CD4-positive, alpha-beta T cell treated with Interleukin-17A for 1 hour (primary cell): ENCODE measurements at places on chromosomes 1 and 21.

- peak; percentile 11 for DNase-seq
These were observed 68.5 kb downstream of the GPR88 start for GRCh38 chr1:100606438-100606837.

GRCh38 chr1:221886743-221887414 lies 145.0 kb upstream of the DUSP10 start:
- DNase-seq, result no peak

- no peak for DNase-seq
These were observed 91.9 kb upstream of the IGSF21 start for GRCh38 chr1:18015719-18016118.

- no peak for DNase-seq
These were observed 3.3 kb upstream of the FMO4 start for GRCh38 chr1:171310661-171311087.

GRCh38 chr1:157226739-157227138 lies 88.5 kb upstream of the ETV3 start:
- DNase-seq, result no peak

- no peak for DNase-seq
These were observed 28.0 kb upstream of the RNF2 start for GRCh38 chr1:185017338-185017737.

DNA sequence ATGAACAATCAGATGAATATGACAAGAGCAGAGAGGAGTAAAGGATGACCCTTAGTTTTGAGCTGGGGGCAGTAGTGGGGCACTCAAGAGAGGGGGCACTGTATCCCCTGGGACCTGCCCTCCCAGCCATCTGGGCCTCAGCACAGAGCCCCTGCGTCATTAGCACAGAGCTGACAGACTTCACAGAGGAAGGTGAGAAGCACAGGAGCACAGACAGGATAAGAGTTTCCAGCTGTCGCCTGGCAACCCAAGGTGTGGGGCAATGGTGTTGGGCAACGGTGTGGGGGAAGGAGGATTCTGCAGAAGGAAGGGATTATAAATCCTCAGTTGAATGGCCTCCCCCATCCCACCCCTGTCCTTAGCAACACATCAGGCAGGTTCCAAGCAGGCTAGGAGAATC lies 30.2 kb downstream of the RAB3B start:
- DNase-seq, result no peak

GRCh38 chr1:183883623-183884022 lies 78.7 kb downstream of the RGL1 start:
- DNase-seq, result no peak

GRCh38 chr1:186404454-186405051 lies 28.9 kb downstream of the ODR4 start:
- peak; percentile 66 for DNase-seq
